ENCODE measurements at places on chromosomes 4 and X.

DNA sequence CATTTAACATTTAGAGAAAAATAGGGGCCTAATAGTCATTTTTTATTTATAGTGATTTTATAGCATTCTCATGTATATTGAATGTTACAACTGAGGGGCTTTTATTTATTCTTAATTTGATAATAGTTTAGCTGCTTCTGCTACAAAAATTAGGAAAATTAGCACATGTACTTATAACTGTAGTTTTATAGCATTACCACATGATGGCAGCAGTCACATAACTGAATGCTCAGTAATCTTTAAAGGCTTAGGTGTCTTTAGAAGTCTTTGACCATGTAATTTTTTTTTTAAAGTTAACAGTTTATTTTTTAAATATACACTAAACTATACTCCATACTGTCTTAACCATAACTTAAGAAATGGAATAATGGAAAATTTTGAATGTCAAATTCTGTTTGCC is 136.6 kb downstream of the STAG2 start:
- no peaks in the 10 kb centered on the region for H3K4me1 ChIP-seq
- no peaks in the 10 kb centered on the region for H3K27me3 ChIP-seq
- no peak overlapping the region for H3K27ac ChIP-seq
- H3K4me3 ChIP-seq, result no peak overlapping the region

DNA sequence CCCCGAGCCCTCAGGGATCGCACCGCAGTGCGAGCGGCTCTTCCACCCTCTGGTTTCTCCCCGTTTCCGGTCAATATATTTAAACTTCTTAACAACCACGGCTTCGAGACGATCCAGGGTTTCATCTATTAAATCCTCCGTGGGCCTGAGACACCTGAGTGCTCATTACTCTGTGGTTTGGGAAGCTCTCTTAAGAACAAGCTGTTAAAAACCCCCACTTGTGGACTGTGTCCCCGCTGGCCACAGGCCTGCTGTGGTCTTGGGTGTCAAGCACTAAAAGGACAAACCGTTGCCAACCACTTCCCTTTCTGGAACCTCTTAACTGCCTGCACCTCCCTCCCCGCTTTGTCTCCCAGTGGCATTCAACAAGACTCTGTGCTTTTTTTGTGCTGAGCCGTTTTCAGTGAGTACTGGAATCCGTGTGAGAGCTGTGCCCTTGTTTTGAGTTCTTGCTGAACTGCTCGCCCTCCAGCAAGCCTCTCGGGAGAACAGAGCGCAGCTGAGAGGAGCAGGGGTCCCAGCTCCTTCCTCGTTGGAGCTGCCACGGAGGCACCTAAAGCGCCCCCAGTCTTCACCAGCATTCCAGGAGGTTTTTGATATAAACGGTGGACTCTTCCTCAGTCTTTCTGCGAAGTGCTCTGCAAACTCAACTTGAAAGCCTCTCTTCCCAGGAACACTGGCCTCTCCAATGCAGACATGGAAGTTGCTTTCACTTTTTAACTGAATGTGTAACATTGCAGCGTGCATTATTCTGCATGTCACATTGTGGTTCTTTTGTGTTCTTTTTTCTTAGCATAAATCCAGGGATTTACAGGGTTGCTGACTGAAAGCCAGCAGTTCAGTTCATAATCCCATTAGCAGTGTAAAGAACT is 691 bp upstream of the IGFBP7 start:
- peak overlapping the region; percentile 55 for H3K4me3 ChIP-seq
- peak overlapping the region; percentile 94 for H3K27ac ChIP-seq
- peaks cover 20% of the 10 kb centered on the region for H3K27me3 ChIP-seq
- H3K4me1 ChIP-seq, result peaks cover 28% of the 10 kb centered on the region
- H3K36me3 ChIP-seq, result no peaks in the 10 kb centered on the region

DNA sequence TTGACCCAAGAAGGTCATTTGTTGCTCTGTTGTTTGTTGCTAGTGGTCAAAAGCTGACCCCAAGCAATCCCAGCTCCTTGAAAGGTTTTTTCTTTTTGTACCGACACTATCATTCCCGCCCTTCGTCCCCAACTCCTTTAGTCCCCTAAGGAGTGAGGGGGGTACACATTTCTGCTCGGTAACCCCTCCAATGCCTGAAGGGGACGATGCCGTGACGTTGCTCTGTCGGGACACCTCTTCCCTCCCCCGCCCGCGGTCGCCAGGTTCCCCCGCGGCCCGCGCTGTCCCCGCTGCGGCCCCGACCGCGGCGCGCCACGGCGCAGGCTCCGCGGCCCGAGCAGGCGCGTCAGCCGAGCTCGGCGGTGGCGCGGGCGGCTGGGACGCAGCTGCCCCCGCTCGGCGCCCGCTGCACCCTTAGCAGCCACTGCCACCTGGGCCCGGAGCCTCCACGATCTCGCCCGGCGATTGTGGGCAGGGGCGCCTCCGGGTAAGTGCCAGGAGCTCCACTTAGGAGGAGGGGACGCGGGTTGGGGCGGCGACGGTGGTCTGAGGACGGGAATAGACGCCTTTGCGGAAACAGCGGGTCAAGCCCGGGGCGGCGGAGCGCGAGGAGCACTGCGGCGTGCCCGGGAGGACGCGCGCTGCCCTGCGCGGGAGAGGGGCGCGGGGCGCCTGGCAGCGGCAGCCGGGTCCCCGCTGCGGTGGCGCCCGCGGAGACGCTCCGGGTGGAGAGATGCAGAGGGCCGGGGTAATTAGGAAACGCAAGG is at the start of gene GLRB:
Gene GLRB, plus strand, starts transcription at position 340 of the 767 bp plus-strand sequence. CDS start 1,875 bp downstream, outside the sequence.
- peaks cover 30% of the 10 kb centered on the region for H3K27me3 ChIP-seq
- H3K4me1 ChIP-seq, result no peaks in the 10 kb centered on the region
- DNase-seq, result peak; percentile 74
- no peaks in the 10 kb centered on the region for H3K36me3 ChIP-seq
- no peak within 1 kb of the TSS for H3K27ac ChIP-seq
- peak within 1 kb of the TSS; percentile 15 for H3K4me3 ChIP-seq

GRCh38 chr4:92074839-92075238 is 228.9 kb upstream of the GRID2 start:
- H3K27me3 ChIP-seq, result no peaks in the 10 kb centered on the region
- no peaks in the 10 kb centered on the region for H3K36me3 ChIP-seq
- H3K4me3 ChIP-seq, result no peak overlapping the region
- no peak for DNase-seq
- no peak overlapping the region for H3K27ac ChIP-seq
- H3K4me1 ChIP-seq, result no peaks in the 10 kb centered on the region

GRCh38 chr4:141021397-141022110 is 111.7 kb downstream of the RNF150 start:
- H3K27ac ChIP-seq, result no peak overlapping the region
- no peak overlapping the region for H3K4me3 ChIP-seq
- no peaks in the 10 kb centered on the region for H3K27me3 ChIP-seq
- no peaks in the 10 kb centered on the region for H3K4me1 ChIP-seq

DNA sequence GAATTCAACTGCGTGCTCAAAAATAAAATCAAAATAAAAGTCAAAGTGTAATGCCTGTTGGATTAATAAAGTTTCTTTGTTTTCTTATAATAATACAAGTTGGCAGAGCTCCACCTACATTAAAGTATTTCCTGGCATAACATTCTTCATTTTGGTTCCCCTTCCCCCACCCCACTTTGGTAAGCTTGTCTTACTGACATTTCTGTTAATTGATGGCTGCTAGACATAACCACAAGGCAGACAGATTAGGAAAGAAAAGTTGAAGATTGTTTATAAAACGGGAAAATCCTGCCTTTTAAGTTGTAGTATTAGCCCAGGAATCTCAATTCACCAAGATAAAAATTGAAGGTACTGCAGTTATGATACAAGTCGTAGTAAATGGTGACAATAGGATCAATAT is 246.5 kb upstream of the RPS6KA3 start:
- no peaks in the 10 kb centered on the region for H3K36me3 ChIP-seq
- H3K4me3 ChIP-seq, result no peak overlapping the region
- DNase-seq, result no peak
- H3K4me1 ChIP-seq, result no peaks in the 10 kb centered on the region
